Hematopoietic multipotent progenitor cell treated with erythropoietin and hydrocortisone succinate and interleukin-3 and kit ligand, for 6 days (in vitro differentiated cells): ENCODE measurements at places on chromosomes 3 and 15.

GRCh38 chr3:131883711-131884407 is 151.0 kb downstream of the CPNE4 start:
- no peak for DNase-seq

- DNase-seq: no peak
These were observed 25.0 kb upstream of the GPR160 start for GRCh38 chr3:170012683-170013400.

- DNase-seq: peak; percentile 85
These were observed 857 bp downstream of the AEN start for GRCh38 chr15:88621789-88622604.

DNA sequence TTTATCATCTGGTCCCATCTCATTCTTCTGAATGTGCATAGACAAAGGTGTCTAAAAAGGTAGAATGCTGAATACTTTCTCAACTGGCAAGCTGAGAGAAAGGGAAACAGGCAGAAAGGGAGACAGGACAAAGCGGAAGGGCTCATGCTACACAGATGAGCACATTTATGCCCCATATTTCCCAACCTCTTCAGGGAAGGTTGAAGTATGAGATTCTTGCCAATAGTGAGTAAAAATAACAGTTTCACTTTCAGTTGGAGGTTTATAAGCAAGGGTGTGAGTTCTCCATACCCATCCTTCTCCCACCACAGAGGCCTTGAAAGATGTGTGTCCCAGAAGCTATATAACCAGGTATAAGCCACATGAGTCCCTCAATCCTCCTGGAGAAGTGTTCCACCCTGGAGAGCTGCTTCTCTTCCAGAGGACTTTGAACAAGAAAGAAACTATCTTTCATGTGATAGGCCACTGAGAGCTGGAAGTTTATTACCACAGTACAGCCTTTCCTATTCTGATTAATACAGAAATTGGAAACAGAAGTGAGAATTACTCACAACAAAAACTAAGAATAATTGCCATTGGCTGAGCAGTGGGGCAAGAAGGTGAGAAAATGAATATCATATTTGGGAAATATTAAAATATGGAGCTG is 709.4 kb upstream of the NR2F2 start:
- DNase-seq: no peak

GRCh38 chr3:59115364-59116232 is 65.8 kb upstream of the CFAP20DC start:
- DNase-seq: no peak
